Smooth muscle cell of the brain vasculature (primary cell): ENCODE measurements at places on chromosomes 1 and 21.
A peak's percentile ranks its signal among the peaks of the same experiment; 100 is the strongest.

GRCh38 chr1:21153388-21153787 lies 23.3 kb downstream of the EIF4G3 start:
- no peak for DNase-seq

DNA sequence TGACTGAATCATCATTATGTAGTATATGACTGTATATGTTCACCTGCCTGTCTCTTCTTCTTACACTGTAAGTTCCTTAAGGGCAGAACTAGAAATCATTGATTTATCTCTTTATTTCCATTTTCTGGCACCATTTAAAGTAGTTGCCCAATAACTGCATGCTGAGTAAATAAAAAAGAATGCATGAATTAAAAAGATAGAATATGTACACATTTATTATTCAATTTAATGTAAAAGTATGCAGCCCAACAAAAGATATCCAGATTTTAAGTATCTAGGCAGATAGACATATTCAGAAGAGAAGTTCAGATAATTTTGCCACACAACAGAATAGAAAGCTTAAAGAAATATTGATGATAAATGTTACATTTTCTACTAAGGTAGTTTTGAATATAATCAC lies 1244.6 kb upstream of the ADGRL4 start:
- DNase-seq, result no peak

- no peak for DNase-seq
These were observed 11.5 kb upstream of the LYST start for GRCh38 chr1:235878082-235878811.

DNA sequence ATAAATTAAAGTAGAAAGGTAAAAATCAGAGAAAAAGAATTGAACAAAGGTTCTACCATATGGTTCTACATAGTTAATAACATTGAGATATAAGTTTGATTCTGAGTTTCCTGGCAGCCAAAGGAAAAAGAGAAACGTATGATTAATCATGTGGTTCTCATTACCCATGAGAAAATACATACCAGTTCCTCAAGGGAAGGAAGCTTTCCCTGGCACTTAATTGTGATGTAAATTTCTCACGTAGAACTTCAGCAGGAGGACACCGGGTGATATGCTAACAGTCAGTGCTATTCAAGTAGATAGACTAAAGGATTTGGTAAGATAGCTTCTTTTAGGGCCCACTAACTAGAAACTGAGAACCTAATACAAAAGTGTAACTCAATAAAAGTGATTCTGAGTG lies 218.5 kb downstream of the NFIA start:
- DNase-seq, result no peak

- no peak for DNase-seq
These were observed 462.2 kb upstream of the PTBP2 start for GRCh38 chr1:96259399-96259798.

DNA sequence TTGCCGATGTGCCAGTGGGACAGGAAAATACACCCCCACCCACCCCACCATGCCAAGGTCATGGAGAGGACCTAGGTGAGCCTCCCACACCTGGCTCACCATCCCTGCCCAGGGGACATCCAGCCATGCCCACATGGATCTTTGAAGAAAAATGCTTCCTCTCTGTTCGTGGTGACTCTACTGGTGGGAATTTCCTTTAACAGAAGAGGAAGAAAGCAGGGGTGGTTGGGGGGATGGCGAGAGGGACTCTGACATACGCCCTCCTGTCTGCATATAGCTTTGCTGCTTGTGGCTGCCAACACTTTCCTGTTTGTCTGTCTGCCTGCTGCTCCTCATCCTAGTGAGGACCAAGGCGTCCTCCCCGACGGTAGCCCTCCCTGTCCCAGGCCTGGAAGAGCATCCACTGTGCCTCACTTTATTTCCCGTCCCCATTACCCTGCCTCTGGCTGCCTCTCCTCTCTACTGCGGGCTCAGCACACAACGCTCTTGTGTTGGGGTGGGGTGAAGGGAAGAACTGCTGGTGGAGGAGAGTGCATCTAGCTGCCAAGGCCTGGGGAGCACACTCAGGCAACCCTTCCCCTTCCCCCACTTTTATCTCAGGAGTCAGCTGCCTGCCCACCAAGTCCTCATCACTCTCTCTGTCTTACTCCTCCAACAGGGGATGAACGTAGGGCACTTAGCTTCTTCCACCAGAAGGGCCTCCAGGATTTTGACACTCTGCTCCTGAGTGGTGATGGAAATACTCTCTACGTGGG lies 2.5 kb downstream of the SEMA4A start:
- no peak for DNase-seq

GRCh38 chr1:115308969-115309368 lies 29.1 kb downstream of the NGF start:
- DNase-seq, result no peak

DNA sequence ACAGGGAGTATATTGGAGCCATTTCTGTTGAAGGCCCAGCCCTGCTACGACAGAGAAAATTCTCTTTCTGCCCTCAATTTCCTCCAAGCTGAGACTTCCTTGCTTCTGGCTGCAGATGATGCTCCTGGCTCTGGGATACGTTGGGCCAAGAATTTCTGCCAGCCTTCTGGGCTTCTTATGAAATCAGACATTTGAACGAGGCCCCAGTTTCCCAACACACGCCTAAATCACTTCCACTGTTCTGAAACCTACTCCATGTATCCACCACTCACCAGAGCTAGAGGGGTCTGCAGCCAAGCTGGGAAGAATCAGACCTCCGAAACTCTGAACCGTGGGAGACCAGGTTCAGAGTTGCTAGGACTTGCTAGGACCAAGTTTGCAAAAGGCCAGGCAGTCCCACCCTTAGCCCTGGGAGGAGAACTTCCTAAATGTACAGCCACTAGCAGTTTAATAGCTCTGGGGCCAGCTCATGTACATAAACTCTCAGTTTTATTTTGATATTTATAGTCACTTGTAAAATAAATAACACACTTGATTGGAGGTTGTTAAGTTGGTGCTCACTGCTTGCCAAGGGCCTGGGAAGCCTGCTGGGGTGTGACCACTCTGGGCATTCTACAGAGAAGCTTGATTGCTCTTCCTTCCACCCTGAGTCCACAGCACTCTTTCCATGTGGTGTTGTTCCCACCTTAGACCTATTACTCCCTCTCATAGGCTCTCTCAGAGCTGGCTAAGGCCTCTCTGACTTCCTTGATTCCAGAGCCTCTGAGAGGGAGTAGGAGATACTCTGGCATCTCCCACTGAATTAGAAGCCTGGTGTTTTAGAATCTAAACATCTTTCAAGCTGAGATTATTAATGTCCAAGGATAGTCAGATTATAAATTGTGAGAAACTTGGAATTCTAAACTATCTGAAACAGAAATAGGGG lies 83.4 kb upstream of the TRABD2B start:
- no peak for DNase-seq

GRCh38 chr1:220271706-220272046 lies 577 bp downstream of the RAB3GAP2 start:
- no peak for DNase-seq

GRCh38 chr1:54488779-54489626 lies 59.0 kb upstream of the ACOT11 start:
- peak; percentile 39 for DNase-seq

GRCh38 chr1:169853341-169853740 lies 40.4 kb downstream of the SCYL3 start:
- no peak for DNase-seq

- DNase-seq, result no peak
These were observed 81.6 kb upstream of the LRRC8D start for GRCh38 chr1:89739013-89739843.

DNA sequence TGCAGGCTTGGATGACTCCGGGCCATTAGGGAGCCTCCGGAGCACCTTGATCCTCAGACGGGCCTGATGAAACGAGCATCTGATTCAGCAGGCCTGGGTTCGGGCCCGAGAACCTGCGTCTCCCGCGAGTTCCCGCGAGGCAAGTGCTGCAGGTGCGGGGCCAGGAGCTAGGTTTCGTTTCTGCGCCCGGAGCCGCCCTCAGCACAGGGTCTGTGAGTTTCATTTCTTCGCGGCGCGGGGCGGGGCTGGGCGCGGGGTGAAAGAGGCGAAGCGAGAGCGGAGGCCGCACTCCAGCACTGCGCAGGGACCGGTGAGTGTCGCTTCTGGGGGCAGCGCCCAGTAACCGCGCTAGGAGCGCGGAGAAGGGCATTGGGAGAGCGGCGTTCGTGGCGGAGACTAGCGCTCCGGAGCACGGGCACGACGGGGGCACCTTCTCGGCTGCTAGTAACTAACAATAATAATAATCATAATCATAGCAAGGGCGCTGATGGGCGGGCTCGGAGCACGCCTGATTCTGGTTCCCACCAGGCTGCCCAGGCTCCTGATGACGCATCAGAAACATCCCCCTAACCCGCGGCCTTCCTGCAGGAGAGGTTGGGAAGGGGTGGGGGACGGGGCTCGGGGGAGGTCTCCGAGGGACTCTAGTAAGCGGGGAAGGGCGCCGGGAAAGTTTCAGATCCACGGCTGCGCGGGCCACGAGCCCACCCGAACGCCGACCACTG lies at the start of gene MX1:
MX1 (plus strand) TSS at position 286 of the 722 bp plus-strand sequence. CDS start 5,832 bp downstream, outside the sequence.
- DNase-seq, result peak; percentile 18

GRCh38 chr1:78715181-78715661 lies 65.6 kb downstream of the IFI44 start:
- DNase-seq, result no peak

GRCh38 chr1:232179896-232180778 lies 449.8 kb downstream of the SIPA1L2 start:
- DNase-seq, result no peak

GRCh38 chr1:56424744-56425493 lies 154.4 kb downstream of the PLPP3 start:
- peak; percentile 46 for DNase-seq

DNA sequence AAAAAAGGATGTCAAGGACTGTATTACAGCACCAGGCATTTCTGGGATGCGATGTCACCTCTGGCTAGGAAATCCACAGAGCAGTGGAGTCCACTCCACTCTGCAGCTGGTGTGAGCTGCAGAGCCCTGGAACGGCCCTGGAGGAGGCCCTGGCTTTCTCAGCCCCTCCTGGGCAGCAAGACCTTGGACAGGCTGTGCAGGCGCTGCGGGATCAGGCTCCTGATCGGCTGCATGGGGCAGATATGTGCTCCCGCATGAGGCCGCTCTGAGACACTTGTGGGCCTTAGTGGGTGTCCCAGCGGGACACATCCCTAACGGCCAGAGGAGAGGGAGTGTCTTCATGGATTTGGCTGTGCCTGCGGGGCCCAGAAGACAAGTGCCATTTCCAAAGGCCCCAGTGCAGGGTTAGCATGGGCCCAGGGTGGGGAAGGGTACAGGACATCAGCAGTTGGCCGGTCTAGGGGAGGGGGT lies 6.2 kb downstream of the DNMT3L start:
- DNase-seq, result no peak

DNA sequence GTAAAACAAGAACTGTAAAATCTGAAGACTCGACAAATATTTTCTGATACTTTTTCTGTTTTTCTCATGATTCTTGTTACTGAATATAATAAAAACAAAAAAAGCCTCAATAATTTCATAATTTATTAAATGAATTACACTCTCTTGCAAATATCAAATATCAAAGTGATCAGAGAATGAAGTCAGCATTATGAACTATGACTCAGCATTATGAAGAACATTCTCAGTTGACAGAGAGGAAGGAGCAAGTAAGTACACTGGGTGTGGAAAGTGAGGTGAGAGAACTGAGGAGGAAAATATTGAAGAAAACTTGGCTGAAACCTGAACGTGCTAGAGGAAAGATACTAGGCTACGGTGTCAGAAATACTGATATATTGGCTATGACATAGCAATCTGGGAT lies 529.5 kb downstream of the KCNT2 start:
- no peak for DNase-seq

- no peak for DNase-seq
These were observed 83.2 kb upstream of the DNAH14 start for GRCh38 chr1:224846119-224846907.

DNA sequence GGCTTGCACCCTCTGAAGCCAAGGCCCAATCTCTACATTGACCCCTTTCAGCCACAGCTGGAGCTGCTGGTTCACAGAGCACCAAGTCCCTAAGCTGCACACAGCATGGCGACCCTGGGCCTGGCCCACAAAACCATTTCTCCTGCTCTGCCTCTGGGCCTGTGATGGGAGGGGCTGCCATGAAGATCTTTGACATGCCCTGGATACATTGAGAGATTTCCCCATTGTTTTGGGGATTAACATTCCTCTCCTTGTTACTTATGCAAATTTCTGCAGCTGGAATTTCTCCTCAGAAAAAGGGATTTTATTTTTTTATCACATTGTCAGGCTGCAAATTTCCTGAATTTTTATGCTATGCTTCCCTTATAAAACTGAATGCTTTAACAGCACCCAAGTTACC lies 235.8 kb downstream of the COL11A1 start:
- DNase-seq, result no peak

- no peak for DNase-seq
These were observed 12.5 kb downstream of the RWDD3 start for GRCh38 chr1:95246511-95246910.

DNA sequence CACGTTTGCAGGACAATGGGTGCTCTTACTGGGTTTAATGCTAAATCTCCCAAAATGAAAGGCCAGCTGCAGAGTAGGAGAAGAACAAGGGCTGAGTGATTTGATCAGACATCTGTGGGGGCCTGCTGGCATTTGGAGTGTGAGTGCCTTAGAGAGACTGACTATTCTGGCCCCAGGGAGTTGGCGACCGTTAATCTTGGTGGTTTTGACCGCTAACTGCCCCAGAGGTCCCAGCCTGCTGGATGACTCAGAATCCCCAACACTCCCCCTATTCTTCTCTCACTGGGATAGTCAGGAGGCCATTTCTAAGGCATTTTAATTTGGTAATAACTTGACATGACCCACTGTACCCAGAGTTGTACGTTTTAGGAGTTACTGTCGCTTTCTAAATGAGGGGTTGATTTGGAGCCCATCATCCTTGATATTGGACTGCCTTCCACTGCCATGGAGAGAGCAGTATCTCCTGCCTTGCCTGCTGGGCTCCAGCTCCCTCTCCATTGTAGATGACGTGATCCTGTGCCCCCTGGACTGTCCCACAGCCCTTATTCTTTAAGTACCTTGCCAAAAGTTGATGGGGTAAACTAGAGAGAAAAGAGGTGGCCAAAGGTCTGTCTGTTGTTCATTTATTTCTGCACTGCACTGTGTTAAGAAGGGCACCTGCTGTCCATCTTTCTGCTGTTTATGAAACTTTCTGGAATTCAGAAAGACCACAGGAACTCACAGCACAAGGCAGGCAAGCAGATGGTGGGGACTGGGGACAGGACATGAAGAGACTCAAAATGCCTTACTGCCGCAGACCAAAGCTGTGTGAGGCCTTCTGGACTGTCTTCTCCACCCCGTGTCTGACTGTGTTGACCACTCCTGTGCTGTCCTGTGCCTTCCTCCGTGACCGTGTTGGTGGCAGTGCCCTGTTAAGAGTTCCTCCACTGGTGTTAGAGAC lies 98.2 kb upstream of the ARTN start:
- DNase-seq, result no peak

- DNase-seq, result no peak
These were observed 227.7 kb downstream of the PRDM2 start for GRCh38 chr1:13927736-13928135.

DNA sequence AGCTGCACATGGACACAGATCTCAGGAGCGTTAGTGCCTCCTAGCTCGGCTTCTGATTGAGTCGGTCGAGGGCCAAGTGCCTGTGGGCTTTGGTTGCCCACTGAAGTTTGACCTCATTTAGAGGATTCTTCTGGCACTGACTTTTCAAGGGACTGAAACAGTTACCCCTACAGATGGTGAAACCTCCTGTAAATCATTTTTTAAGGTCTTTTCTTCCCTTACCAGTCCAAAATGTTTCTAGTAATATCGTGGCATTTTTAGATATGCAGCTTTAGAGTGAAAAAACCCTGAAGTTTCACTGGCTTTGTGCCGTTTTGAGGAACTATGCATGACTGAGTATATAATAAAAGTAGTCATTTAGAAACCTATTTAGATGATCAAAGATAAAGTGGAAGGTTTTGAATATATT lies 34.7 kb upstream of the L1TD1 start:
- DNase-seq, result no peak

GRCh38 chr1:54254055-54254454 lies 54.1 kb downstream of the MRPL37 start:
- no peak for DNase-seq

GRCh38 chr1:228178737-228179684 lies 13.4 kb downstream of the IBA57 start:
- no peak for DNase-seq
